ENCODE measurements at places on chromosomes 3 and 15.
A peak's percentile ranks its signal among the peaks of the same experiment; 100 is the strongest.

DNA sequence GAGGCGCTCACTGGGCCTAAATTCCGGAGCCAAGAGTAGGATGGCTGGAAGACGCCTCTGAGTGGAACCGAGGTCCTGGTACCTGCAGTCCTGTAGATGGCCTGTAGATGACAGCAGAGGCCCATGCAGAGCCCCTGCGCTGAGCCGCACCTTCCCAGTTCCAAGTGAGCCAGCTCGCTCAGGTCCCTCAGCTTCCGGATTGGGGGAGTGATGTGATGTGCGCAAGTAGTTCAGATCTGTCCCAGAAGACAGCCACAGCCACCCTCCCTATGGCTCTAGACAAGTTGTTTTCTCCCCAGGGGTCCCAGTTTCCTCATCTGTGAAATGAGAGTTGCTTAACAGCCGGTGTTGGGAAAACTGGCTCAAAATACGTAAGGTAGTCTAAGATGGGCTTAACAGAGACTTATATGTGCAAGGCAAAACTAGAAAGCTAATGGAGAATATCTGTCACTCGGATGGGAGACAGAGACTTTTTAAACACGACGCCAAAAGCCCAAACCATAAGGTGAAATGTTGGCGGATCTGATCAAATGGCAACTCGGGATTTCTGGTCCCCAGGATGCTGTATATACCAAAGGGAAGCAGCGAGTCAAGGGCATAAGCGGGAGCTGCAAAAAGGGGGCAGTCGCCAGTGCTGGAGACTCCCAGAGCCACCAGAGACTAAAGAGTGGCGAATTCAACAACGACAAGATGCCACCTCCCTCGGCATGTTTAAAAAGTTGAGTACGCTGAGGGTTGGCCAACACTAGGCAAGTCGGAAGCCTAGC lies 765 bp upstream of the MAPKAPK3 start:
- no peak for DNase-seq

DNA sequence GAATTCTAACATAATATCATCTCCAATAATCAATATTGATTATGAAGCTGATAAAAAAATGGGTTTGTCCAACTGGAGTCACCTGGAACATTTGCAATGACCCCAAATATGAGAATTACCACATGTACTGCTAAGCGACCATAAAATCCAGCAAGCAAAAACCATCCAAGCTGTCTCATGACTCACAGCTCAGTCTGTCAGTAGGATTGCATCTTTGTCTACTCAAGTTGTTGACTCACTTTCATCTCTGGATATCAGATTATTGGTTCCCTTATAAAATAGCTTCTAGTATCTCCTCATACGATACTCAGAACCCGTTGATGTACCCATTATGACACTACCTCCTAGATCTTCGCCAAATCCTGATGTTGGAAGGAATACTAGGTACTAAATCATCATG lies 209.8 kb upstream of the ATP11B start:
- DNase-seq: no peak

DNA sequence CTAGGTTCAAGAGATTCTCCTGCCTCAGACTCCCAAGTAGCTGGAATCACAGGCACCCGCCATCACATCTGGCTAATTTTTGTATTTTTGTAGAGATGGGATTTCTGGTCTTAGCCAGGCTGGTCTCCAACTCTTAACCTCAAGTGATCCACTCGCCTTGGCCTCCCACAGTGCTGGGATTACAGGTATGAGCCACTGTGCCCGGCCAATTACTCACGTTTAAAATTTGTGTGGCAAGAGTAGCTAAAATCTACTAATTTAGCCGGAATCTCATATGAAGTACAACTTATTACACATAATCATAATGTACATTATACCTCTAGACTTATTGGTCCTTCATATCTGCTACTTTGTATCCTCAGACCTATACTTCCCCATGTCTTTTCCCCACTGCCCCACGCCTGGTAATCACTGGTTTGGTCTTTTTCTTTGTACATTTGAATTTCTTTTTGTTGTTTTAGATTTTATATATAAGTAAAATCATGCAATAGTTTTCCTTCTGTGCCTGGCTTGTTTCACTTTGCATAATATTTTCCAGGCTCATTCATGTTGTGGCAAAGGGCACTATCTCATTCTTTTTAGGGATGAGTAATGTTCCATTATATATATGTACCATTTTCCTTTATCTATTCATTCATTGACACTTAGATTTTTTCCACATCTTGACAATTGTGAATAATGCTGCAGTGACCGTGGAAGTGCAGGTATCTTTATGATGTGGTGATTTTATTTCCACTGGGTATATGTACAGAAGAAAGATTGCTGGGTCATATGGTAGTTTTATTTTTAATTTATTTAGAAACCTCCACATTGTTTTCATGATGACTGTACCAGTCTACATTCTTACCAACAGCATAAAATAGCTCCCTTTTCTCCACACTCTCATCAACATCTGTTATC lies 605.0 kb upstream of the CBLB start:
- no peak for DNase-seq

GRCh38 chr3:14946739-14947099 lies 664 bp upstream of the NR2C2 start:
- DNase-seq: no peak

- no peak for DNase-seq
Measured at GRCh38 chr3:110758208-110758607, 313.4 kb upstream of the NECTIN3 start.

DNA sequence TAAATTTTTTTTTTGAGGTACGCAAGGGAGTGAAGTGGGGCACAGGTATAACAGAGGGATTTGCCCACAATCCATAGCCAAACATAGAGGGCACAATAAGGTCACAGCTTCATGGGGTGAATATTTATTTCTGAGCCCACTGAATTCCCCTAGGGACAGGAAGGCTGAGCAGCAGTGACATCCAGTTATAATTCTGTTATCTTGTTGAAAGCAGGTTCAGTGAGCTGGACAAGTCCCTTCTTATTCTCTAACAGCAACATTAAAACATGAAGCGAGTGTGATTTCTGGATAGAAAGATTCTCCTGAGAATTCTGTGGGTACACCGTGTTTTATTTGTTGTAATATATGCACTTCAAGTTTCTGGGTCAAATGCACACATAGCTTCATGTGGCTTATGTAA lies 538.2 kb downstream of the NAALADL2 start:
- DNase-seq: no peak

DNA sequence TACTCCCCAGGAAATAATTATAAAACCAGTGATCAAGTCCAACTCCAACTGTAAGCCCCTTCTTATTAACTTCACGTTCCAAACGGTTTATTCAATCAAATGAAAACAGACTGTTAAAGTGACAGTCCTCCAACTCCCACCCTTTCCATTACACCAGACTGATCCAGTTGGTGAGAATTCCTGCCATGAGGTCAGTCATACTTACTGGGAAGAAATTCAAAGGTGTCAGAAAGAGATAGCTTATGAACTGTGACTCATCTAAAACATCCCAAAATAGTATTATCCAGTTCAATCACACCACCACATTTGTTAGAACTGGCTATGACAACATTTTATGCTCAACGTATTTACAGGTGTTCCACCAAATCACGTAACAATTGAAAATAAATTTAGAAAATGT lies 19.5 kb downstream of the SMARCC1 start:
- DNase-seq: no peak

DNA sequence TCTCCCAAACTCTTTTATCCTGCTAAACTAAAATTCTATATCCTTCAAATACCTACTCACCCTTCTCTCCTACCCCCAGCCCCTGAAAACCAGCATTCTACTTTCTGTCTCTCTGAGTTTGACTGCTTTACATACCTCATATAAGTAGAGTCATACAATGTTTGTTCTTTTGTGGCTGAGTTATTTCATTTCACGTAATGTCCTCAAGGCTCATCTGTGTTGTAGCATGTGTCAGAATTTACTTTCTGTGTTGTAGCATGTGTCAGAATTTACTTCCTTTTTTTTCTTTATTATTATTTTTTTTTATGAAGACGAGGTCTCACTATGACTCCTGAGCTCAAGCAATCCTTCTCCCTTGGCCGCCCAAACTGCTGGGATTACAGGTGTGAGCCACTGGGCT lies 20.1 kb downstream of the IFT122 start:
- DNase-seq: no peak

DNA sequence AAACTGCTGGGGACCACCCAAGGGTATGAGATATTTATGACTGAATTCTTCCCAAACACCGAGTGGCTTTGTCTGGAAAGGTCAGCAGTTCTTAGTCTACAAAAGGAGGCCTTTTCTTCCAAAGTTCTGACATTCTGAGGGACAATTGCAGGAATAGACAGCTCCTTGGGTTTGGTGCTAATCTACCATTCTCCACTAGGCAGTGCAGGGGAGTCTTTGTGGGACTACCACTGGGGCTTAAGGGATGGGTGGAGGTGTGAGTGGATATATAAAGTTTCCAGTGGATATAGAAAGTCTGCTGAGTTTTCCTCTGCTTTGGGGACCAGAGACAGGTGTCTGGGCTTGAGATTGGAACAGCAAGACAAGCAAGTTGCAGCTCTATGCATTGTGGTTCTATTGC lies 62.7 kb downstream of the EXOG start:
- no peak for DNase-seq

DNA sequence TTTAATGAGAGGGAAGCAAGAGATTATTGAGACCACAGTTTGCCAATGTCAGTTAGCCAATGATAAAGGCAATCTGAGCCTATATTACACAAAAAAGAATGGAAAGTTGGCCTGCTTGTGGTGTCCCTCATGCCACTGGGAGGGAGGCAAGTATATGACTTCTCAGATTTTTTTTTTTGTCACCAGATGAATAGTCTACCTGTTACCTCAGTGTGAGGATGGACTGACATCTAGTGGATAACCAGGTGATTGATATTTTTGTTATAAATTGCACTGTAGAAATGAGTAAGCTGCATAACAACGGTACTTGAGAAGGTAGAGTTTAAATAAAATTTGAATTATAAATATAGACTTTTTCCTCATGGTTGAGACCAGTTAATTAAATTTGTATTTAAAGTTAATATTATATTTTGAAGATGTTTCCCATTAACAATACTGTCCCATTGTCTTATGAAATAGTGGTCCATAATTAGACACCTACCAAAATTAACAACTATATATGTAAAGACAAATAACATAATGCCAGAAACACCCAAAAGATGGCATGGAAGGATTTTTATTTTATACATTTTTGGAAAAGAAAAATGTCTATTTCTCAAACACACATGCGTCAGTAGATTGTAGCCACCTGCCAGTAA lies 237.8 kb upstream of the GADL1 start:
- DNase-seq: peak; percentile 7

DNA sequence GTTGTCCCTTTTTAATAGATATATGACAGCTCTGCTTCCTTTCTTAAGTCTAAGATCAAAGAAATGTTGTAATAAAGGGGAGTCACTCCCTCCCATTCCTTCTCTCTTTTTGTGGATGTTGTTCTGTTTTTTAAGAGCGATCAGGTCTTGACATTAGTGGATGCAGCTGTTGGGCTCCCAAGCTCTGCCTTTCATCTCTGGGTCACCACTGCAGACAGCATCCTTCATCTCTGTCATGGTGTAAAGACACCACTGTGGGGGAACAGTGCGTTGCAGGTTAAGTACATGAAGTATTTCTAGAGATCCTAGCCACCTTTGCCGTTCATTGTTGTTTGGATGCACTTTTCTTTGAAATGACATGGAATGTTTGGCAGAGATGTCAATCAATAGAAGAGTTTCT lies 17.7 kb downstream of the FNDC3B start:
- DNase-seq: no peak

DNA sequence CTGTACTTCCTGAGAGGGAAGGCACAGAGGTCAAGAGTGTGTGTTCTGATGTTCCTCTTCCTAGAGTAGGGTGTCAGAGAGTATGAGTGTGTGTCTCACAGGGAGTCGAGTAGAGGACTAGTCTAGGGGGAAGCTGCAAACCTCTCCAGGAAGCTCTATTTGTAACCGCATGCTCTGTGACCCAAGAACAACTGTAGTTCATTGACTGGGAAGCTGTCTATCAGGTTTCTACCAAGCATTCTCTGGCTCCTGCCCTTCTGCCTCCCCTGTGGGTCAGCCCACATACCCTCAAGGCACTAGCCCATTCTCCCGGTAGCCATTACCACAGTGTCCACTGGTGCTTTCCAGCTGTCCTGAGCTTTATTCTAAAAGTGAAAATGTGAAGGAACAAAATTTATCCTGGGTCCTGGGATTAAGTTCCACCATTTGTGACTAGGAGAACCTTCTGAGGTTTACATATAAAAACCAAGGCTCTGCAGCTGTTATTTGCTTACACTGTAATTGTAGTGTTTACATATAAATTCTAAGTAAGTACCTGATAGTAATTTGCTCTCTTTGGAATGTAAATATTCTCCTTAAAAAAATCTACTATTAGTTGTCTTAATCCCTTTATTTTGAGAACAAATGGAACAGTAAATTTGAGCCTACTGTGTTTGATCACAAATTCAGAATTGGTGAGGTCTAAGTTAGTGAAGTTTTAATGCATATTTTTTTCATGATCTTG lies 40.7 kb downstream of the MYRIP start:
- no peak for DNase-seq

DNA sequence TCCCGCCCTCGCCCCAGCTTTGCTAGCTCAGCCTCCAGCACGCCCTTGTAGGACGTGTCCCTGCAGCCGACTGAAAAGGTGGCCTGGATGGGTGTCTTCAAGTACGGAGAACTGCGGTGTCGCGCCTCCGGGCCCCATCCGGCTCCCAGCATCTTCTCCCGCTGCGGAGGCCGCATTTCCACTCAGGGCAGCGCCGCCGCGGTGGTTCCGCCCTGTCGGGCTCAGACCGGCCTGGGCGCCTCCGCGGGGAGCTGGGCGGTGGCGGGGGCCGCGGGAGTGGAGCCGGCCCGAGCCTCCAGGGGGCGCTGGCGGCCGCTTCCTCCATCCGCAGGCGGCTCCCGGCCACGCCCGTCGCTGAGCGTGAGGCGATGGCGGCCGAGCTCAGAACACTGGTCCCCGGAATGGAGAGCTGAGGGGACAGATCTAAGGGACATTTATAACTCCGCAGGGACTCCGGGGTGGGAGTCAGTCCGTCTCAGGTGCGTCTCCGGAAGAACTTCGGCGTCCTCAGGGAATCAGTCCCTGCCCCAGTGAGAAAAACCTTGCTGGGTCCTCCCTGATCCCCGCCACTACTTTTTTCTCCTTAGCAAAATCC lies 13.6 kb upstream of the SMCO1 start:
- DNase-seq: peak; percentile 17

- DNase-seq: no peak
Measured at GRCh38 chr3:44954962-44955361, 21.0 kb downstream of the ZDHHC3 start.

DNA sequence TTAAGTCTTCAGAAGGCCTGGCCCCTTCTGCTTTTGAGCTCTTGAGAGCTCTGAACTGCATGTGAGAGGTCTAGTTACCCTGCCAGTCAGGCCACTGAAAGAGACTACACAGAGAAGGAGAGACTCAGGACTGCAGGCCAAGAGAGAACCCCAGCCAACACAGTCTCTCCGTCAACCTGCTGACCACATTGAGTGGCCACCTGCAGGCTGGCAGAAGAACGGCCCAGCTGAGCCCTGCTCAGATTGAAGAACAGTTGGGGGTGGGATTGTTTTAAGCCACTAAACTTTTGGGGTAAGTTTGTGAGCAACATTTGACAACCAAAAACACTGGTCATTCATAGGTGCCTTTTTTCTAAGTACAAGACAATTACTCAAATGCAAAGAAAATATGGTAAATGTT lies 273.5 kb upstream of the CCDC54 start:
- no peak for DNase-seq

Data from fibroblast of skin of left biceps (primary cell).